ENCODE measurements at places on chromosomes 6 and 20. TPM values are rescaled to one million over a fixed set of nuclear protein-coding genes. Genes with fewer than 3 reads are reported as not detected.

GRCh38 chr6:20286968-20287565 is 74.8 kb upstream of the MBOAT1 start:
- ATAC-seq, result no peak

GRCh38 chr6:99026135-99026534 is 78.4 kb upstream of the FBXL4 start:
- ATAC-seq, result no peak

DNA sequence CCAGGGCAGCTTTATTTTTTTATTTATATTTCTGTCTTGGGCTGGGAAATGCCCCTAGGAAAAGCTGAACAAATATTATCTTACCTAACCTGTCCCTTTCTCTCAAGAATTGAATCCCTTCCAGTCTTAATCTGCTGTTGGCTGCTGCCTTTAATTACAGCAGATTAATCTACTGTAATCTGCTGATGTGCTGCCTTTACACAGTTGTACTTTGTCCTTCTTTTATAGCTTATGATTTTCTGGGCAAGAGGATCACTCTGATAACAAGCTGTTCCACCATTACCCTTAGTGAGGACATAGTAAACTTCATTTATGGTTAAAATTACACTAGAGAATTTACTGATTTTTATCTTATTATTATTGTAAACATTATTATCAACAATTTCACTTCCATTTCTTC is 234.5 kb upstream of the MAN1A1 start:
- ATAC-seq, result no peak

DNA sequence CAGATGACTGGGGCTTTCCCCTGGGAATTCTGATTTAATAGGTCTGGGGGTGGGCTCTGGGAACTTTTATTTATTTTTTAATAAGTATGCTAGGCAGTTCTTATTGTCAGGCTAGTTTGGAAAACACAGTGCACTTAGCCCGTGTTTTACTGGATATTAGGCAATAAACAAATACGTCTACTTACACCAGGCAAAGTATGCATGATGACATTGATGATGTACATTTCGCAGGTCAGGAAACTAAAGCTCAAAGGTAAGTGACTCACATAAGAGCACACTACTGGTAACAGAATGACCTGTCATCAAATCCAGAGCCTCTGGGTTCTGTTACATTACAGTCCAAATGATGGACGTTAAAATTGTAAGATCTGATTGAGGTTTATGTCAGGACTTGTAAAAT is 144.4 kb upstream of the EXOC2 start:
- no peak for ATAC-seq

- ATAC-seq, result no peak
These were observed 11.7 kb downstream of the PHIP start for GRCh38 chr6:79066330-79066729.

DNA sequence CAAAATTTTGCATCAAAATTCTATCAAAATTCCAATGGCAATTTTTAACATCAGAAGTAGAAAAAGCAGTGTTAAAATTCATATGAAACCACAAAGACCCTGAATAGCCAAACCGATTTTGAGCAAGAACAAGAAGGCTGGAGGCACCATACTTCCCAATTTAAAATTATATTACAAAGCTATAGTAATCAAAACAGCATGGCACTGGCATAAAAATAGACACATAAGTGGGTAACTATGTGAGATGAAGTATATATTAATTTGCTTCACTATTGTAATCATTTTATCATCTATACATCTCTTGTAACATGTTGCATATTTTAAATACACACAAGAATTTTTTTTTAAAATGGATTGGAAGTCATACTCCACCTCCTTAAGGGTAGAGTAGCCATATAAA is 77.4 kb downstream of the PAK5 start:
- no peak for ATAC-seq

DNA sequence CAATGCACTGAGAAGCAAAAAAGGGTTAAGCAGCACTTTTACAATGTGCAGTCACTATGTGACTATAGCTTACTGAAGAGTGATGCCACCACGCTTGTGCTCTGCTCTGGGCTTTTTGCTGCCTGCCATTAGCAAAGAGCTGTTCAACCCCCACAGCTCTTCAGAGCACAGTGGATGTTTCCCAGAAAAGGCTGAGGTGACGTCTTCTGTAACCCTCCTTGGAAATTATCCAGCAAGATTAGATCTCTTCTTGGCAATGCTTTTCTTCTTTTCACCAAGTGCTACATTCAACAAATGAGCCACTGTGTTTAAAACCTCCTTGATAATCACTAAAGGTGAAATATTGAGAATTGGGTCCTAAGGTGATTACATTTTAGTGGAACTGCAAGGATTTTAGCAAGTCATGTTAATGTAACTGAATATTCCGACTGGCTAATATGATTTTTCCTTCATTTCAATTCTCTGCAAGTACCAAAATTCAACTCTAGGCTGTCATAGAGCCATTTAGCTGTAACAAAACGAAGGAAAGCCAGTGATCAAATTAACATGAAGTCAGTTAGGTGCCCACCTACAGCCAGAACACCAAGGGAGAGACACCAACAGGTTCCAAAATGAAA is 34.9 kb downstream of the ELOVL5 start:
- ATAC-seq, result peak; percentile 52

- ATAC-seq, result no peak
These were observed 295.2 kb downstream of the PTPRT start for GRCh38 chr20:42894483-42894882.

DNA sequence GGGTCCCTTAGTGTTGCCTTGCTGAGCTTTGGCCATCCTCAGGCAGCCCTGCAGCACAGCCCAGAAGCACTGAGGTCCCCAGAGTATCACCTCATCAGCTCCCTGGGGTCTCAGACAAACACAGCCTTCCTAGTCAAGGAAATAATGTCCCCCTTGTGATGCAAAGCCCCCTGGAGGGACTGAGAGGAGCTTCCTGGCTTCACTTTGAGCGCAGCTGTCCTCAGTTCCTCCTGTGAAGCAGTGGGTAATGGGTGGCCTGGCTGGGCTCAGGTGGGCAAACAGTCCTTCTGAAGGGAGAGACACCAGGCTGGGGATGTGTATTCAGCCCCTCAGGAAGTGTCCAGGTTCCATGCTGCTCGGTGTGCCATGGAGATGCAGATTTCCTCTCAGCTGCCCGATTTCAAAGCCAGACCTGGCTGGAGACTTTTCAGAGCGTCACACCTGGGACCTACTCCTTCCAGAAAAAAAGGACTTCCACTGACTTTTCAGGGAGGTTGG is 79.2 kb upstream of the FOXA2 start:
- ATAC-seq, result no peak

- ATAC-seq, result no peak
These were observed 98.0 kb downstream of the DLL1 start for GRCh38 chr6:170192905-170193304.

DNA sequence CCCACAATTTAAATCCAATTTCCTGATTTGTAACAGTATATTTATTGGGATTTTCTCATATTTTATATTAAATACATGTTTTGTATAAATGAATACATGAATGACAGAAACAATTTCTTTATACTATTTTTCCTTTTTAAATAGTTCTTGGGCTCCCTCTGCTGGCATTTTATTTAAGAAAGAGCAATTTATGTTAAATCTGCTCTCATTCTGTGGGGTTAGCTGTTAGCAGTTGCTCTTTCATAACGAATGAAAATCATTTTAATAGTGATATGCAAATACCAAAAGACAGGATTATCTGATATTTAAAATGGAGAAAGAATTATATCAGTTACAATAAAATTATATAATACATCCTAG is 118.3 kb downstream of the RALGAPA2 start:
- peak; percentile 5 for ATAC-seq

DNA sequence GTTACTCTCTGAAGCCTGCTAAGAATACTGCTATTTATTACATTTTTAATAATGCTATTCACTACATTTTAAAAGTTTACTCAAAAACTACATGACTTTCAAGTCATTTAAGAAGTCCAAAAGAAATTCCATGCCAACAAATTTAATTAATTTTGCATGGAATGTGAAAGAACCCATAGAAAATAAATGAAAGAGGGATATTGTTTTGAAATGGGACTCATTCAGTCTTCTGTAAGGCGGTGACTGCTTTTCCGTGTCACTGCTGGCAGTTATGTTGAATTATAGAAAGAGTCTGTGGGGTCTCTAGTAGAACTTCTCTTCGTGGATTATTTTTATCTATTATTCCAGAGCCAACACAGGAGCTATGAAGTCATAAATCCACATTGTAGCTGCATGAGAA is 211.2 kb downstream of the LAMA2 start:
- peak; percentile 31 for ATAC-seq

DNA sequence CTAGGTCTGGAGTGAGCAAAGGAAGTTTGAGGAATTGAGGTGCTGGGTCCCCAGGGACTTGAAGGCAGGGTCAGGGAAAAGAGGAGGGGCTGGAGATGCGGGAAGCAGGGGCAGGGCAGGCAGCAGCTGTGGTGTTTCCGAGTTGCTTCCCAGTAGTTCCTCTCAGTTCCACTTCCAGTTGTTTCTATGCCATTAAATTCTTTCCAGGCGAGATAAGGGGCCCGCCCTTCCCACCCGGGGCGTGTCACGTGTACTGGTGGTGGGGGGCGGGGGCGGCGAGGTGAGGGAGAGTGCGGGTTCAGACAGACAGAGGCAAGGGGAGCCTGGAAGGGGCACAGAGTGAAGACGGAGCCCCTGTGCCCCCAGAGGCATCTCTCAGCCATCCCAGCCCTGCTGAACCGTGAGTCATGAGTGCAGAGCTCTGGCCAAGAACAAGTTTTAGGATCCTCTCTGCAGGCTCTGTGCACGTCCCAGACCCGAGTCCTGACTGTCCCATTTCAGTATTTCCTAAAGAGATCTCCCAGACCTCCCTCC is 977 bp downstream of the TNXB start:
- ATAC-seq, result peak; percentile 36

DNA sequence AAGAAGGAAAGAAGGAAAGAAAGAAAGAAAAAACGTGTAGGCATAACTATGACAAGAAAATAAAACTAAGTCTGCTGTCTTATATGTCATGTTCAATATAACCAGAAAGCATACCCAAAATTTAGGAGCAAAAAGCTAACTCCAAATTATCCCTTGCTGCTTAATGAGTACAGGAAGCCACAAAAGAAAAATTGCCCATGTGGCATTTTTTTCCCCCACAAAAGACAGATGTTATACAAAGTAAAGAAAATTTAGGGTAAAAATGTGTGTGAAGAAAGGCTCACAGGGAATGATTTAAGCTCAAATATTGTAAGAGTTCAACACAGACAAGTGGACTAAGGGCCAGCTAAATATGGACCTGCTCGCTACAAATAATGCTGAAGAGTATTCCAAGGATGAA is 263.8 kb downstream of the BTBD9 start:
- ATAC-seq, result no peak

DNA sequence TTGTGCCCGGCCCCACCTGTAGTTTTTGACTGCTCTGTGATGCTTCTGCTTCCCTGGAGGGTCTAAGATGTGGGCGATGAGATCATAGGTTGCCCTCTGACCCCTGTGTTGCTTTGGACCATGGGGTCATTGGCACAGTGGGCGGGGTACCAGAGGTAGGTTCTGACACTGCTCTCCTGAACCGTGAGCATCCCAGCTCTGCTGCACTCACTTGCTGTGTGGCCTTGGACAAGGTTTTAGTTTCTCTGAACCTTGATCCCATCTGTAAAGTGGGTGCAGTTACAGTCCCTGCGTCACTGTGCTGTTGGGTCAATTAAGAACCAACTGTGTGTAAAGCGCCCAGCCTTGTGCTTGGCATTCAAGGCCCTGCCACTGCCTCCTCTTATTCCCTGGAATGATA is 30.9 kb downstream of the SRC start:
- no peak for ATAC-seq

GRCh38 chr6:42193491-42193894 is 1.3 kb downstream of the GUCA1B start:
- ATAC-seq, result peak; percentile 44

DNA sequence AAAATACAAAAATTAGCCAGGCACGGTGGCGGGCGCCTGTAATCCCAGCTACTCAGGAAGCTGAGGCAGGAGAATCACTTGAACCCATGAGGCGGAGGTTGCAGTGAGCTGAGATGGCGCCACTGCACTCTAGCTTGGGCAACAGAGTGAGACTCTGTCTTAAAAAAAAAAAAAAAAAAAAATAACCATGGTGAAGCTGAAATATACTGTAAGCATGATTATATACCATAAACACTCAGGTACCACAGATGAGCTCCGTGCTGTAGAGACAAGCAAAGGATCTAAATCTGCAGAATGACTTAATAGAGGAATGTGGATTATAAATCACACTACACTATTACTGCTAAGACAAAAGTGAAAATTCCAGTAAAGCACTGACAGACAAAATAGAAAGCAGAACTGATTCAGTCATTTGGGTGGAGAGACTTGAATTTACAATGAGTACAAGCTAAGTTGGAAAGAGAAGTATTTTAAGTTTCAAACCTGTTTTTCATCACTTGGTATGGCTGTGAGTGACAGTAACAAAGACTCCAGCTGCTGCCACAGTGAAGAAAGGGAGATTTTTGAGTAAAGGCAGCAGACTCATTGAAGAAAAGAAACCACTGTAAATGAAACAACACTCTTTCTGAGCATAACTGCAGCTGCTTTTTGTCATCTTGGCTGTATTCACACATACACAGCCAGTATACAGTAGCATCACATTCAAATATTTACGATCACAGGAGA is 322.1 kb downstream of the RNGTT start:
- no peak for ATAC-seq

- ATAC-seq, result no peak
These were observed 147.2 kb downstream of the RPS12 start for GRCh38 chr6:132961610-132962009.

GRCh38 chr20:48681873-48682426 is 145.8 kb downstream of the PREX1 start:
- no peak for ATAC-seq

GRCh38 chr6:20704325-20705025 is 170.2 kb downstream of the CDKAL1 start:
- no peak for ATAC-seq

DNA sequence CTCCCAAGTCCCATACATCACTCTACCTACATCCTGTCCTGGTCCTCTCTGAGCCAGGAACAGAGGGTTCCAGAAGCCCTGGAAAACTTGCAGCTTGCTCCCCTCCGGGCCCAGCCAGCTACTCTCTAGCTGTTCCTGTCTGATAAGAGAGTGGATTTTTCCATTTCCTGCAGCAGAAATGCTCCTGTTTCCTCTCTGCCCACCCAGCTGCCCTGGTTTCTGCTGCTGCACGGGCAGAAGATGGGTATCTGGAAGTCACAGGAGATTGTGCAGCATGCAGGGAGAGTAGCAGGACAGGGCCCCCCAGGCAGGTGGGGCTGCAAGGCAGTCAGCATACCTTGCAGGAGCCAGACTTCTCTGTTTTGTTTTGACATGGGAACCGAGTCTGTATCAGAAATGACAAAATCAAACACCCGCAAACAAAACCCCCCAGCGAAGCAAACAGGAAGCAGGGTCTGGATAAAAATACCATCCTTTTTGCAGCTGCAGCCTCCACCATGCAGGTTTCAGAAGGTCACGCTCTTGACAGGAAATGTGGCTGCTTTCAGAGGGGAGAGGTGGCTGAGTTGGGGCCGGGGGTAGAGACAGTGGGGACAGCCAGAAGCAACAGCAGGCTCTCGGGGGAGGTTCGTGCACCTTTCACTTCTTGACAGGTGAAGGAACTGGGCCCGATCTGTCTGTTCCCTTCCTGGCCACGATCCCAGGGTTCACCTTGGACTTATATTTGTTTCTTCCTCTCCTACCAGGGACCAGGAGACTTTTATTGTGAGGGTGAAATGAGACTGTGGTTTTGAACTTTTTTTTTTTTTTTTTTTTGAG is 50.8 kb upstream of the FAM83D start:
- no peak for ATAC-seq

Gene SRSF12
- total RNA-seq, result 16.4 TPM

Gene SYTL3
- 0.52 TPM for total RNA-seq

Gene FHL5
- 0.14 TPM for total RNA-seq

Gene COL11A2
- total RNA-seq, result 1.3 TPM

Gene TCP11
- not detected for total RNA-seq

Gene GPR6
- total RNA-seq, result not detected

Gene MOCS1
- 2.9 TPM for total RNA-seq

Gene ADGRB3
- total RNA-seq, result 43.4 TPM

Gene CST1
- total RNA-seq, result not detected
